T-helper 9 cell (primary cell): ENCODE measurements at places on chromosomes 2 and 18.

DNA sequence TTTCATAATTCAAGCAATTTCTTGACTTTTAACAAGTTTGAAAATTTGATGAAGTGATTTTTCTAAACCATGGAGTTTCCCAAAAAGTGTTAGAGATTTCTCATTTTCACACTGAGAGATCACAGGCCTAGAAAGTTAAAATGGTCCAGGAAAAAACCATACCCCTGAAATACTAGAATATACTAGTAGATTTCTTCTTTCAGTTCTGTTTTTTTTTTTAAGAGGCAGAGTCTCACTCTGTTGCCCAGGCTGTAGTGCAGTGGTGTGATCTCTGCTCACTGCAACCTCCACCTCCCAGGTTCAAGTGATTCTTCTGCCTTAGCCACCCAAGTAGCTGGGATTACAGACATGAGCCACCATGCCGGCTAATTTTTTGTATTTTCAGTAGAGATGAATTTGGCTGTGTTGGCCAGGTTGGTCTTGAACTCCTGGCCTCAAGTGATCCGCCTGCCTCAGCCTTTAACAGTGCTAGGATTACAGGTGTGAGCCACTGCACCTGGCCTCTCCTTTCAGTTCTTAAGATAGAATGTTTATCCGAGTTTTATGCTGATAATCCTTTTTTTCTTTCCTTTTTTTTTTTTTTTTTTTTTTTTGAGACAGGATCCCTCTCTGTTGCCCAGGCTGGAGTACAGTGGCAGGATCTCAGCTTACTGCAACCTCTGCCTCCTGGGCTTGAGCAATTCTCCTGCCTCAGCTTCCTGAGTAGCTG is 14.4 kb downstream of the MTHFD2 start:
- no peak for DNase-seq

- peak; percentile 56 for DNase-seq
Observed at GRCh38 chr18:712401-713134, at the start of gene ENOSF1. Gene ENOSF1, minus strand, starts transcription at chr18:712630. Its CDS starts 43 bp downstream, at chr18:712587.

DNA sequence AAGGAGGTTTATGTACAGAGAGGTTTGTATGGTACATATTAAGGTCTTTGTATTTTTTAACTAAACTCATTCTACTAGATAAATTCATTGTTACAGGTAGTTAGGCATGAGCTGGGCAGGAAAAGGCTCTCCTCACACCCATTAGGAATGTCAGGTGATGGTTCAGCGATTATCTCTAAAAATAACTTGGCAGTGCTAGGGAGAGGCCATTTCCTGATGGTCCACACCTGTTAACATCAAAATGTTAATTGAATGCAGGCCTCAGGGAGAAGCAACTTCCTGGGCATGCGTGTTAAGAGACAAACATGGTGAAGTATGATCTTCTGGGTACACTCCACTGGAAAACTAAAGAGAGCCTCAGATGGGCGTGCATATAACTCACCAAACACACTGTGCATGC is 73.6 kb downstream of the ARL6IP6 start:
- DNase-seq: no peak

GRCh38 chr18:49875783-49876182 is 62.5 kb upstream of the ACAA2 start:
- DNase-seq: no peak
